ENCODE measurements at places on chromosomes 5 and 9.
A peak's percentile ranks its signal among the peaks of the same experiment; 100 is the strongest.

GRCh38 chr5:69497006-69497520 is 4.5 kb downstream of the OCLN start:
- DNase-seq: no peak

GRCh38 chr5:157555037-157555640 is 20.4 kb downstream of the ADAM19 start:
- DNase-seq: peak; percentile 36

GRCh38 chr5:169881702-169882303 is 98.5 kb downstream of the INSYN2B start:
- DNase-seq: no peak

DNA sequence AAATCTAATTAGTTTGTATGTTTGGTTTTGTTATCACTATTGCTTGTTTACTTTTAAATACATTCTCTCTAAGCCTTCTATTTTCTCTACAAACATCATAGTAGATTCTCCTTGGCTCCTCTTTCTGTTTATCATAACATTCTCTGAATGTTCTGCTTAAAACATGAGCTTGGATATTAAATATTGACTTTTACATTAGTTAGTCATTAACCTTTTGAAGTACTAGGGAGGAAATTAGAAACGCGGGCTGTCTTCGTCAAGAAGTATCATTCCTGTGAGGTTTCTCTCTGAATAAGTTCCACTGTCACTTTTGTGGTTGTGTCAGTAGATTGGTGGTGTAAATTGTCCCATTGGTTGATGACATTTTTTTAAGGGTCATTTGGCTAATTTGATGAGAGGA is 821.5 kb downstream of the EFNA5 start:
- DNase-seq: no peak

DNA sequence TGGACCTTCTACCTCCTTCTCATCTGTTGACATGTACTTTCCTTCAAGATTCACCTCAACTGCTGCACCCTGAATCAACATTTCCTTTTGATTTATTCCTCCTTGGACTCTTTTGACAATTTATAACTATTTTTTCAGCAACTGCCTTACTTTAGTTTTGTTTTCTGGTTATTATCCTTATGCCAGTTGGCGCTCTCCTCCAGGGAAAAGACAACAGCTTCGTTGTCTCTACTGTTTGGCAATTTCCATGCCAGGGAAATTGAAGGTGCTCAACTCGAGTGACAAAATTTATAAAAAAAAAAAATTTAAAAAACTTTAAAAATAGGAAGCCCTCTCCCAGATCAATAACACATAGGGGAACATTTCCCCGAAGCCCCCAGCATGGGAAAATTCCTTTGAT is 549.2 kb upstream of the DMAC1 start:
- DNase-seq: no peak

- no peak for DNase-seq
Measured at GRCh38 chr9:135230817-135231520, 143.5 kb downstream of the OLFM1 start.

Data from epithelial cell of esophagus (primary cell).